Heart left ventricle (tissue), 16 donors: ENCODE measurements at places on chromosomes 1 and 21. TPM values are rescaled to one million over a fixed set of nuclear protein-coding genes. Genes with fewer than 3 reads are reported as not detected.

DNA sequence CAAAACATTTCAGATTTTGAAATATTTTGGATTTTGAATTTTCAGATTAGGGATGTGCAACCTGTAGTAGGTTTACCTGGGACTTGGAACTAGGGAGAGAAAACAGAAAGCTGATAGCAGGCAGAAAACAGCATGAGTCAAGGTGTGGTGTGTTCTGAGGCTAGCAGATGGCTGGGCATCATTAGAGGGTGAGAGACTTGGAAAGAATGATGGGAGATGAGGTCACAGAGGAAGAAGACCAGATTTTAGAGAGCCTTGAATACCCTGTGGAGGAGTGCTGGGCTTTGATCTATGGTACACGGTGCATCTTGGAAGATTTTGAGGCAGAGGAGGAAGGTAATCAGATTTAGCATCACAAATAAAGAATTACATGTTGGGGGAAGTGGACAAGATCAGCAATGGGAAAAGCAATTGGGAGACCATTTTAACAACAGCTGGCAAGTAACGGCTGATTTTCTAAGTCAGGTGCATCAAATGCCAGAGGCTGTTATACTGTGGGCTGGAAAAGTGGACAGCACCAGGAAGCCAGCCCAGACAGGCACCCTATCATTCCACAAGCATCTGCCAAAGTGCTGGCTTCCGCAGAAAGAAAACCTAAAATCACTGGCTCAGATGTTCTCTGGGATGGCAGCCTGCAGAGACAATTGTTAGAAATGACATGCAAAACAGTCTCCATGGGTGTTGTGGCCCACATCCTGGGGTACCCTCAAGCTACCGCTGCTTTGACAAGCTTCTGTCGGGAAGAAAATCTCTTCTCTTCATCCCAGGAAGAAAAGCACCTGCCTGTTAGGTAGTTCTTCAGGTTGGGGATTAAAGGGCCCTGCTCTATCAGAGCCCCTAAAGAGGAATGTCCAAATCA lies 30.9 kb upstream of the CAMK1G start:
- no peak for DNase-seq

GRCh38 chr1:201500670-201501120 lies 6.2 kb downstream of the CSRP1 start:
- no peak for DNase-seq

- peak; percentile 43 for DNase-seq
Observed at GRCh38 chr1:56577406-56578137, 1.8 kb downstream of the PLPP3 start.

GRCh38 chr1:233432916-233433315 lies 105.4 kb downstream of the MAP3K21 start:
- DNase-seq = no peak

GRCh38 chr1:25843483-25843882 lies 15.8 kb downstream of the AUNIP start:
- no peak for DNase-seq

GRCh38 chr1:1777583-1777899 lies 729 bp downstream of the NADK start:
- DNase-seq = peak; percentile 54

- DNase-seq = no peak
Observed at GRCh38 chr1:189656628-189657530, 820.8 kb downstream of the BRINP3 start.

The ALPL gene
- total RNA-seq = 11.7 TPM

The AGT gene
- 67.9 TPM for total RNA-seq

The LMX1A gene
- total RNA-seq = 0.12 TPM
